Endothelial cell of umbilical vein (primary cell): ENCODE measurements at places on chromosomes 1 and 21.

GRCh38 chr1:176073524-176074157 is 133.4 kb downstream of the COP1 start:
- peak; percentile 78 for DNase-seq

- peak; percentile 17 for DNase-seq
Observed at GRCh38 chr1:184298440-184299405, 88.1 kb upstream of the C1orf21 start.

- DNase-seq = no peak
Observed at GRCh38 chr1:154802336-154802969, 67.6 kb downstream of the KCNN3 start.

- DNase-seq = no peak
Observed at GRCh38 chr1:1917995-1918900, 831 bp downstream of the TMEM52 start.

GRCh38 chr1:159067699-159068621 is 8.6 kb downstream of the AIM2 start:
- DNase-seq = peak; percentile 22

DNA sequence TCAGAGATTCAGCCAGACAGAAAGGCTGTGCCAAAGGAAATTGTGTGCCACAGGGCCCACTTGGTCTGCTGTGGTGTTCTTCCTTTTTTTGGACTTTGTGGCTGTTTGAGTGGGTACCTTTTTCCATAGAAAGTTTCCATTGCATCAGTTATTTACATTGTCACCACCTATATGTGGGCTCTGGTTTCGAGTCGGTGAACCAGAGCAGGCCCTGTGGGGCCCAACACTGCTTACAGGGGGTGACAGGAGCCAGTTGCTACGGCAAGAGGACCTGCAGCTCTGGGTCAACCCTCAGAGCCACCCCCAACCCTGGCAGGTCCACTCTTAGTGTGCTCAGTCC is 157.0 kb upstream of the EDN2 start:
- DNase-seq = no peak

GRCh38 chr1:119725626-119726025 is 13.9 kb downstream of the PHGDH start:
- DNase-seq = no peak

DNA sequence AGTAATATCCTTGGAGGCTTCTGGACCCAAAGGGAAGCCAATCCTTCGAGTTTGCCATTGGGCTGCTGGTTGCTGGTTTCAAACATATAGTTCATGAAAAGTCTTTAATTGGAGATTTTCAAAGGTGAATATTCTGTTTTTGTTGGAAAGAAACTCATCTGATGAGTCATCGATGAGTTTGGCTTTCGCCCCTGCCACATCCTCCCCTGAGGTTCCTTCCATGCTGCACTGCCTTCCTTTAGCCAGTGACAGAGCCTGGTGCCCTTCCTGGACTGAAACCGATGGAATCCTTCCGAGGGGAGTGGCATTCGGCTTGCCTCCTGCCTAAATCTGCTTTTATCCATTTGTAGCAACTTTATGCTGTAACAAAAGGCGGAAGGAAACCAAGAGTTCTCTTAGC is 550.0 kb downstream of the KIF26B start:
- DNase-seq = no peak

DNA sequence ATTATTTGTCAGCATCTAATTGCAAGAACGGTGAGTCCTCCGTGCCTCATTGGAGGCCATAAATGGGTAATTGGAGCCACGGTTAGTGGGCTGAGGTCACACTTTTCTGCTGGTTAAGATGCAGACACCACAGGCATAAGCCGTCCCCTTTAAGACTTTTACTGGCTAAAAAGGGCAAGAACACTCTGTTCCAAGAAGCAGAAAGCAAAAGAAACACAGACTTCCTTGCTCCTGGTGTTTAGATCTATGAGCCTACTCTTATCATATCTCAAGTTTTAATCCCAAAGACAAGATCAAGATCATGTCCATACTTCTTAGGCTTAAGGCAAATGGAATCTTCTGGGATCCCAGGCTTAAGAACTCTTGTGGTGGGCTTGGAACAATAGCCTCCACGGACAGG is 17.3 kb upstream of the GJA5 start:
- DNase-seq = no peak

- peak; percentile 34 for DNase-seq
Observed at GRCh38 chr1:162328512-162328911, 48.1 kb downstream of the SPATA46 start.

- no peak for DNase-seq
Observed at GRCh38 chr1:22804969-22805671, 94.5 kb downstream of the EPHB2 start.

DNA sequence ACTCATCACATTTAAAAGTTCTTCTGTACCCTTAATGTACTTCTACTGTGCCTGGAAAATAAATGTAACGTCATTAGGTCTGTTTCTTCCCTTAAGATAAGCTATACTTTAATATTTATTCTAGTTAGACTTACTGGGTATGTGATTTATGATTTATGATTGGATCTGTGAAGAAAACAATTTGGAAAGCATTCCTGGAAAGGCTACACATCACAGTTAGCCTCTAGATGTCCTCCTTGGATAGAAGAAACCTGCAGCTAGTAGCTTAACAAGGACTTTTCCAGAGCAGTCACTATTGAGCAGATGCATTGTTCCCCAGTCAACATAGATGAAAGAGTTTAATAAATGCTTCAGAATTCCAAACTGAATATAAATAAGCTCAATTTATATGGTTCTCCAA is 22.2 kb upstream of the ABL2 start:
- peak; percentile 48 for DNase-seq

DNA sequence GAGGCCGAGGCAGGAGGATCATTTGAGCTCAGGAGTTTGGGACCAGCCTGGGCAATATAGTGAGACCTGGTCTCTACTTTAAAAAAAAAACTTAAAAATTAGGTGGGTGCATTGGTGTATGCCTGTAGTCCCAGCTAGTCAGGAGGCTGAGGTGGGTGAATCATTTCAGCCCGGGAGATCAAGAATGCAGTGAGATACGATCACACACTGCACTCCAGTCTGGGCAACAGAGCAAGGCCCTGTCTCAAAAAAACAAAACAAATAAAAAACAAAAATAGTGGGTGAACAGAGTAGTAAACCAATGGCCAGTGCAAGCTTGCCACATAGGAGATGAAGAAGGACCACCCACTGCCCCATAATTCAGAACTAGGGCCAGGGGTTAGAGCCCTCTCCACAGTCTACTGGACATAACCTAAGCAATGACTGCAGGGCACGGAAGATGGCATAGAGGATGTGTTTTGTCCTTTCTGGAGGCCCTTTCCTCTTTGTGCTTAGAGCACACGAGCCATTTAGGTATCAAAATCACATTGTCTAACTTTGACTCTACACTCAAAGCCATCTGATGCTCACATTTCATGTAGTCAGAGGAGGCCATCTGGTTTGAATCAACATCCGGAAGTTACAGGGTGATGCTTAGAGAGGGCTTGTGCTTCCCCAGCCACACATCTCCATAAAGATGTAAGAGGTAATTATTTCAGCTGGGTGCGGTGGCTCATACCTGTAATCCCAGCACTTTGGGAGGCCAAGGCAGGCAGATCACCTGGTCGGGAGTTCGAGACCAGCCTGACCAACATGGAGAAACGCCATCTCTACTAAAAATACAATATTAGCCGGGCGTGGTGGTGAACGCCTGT is 12.6 kb downstream of the CD2 start:
- no peak for DNase-seq

GRCh38 chr1:16048573-16049189 is 5.1 kb downstream of the CLCNKB start:
- peak; percentile 58 for DNase-seq

- DNase-seq = no peak
Observed at GRCh38 chr1:35406103-35406502, 137.6 kb downstream of the ZMYM4 start.

GRCh38 chr1:107552781-107553180 is 411.9 kb downstream of the NTNG1 start:
- DNase-seq = no peak

- DNase-seq = no peak
Observed at GRCh38 chr1:4561205-4561604, 93.2 kb upstream of the AJAP1 start.

DNA sequence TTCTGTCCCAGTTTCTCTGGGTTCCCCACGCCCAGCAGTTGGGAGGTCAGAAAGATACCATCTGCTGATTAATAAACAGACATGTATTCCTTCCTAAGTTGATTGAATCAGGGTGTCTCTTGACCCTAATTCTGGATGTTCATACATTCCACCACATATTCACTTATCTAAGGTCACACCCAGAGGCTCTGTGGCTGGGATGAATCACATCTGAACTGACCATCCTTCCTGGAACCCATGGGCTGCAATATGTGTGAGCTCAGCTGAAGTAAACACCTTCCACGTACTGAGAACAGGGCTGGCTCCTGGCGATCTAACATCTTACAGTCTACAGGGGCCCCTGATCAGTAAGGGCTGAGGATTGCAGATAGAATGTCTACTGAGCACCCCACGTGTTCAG is 20.5 kb upstream of the TRABD2B start:
- no peak for DNase-seq
